ENCODE measurements at places on chromosomes 3 and 15.
A peak's percentile ranks its signal among the peaks of the same experiment; 100 is the strongest.

- no peak for DNase-seq
Observed at GRCh38 chr15:33119865-33120264, 74.6 kb downstream of the FMN1 start.

DNA sequence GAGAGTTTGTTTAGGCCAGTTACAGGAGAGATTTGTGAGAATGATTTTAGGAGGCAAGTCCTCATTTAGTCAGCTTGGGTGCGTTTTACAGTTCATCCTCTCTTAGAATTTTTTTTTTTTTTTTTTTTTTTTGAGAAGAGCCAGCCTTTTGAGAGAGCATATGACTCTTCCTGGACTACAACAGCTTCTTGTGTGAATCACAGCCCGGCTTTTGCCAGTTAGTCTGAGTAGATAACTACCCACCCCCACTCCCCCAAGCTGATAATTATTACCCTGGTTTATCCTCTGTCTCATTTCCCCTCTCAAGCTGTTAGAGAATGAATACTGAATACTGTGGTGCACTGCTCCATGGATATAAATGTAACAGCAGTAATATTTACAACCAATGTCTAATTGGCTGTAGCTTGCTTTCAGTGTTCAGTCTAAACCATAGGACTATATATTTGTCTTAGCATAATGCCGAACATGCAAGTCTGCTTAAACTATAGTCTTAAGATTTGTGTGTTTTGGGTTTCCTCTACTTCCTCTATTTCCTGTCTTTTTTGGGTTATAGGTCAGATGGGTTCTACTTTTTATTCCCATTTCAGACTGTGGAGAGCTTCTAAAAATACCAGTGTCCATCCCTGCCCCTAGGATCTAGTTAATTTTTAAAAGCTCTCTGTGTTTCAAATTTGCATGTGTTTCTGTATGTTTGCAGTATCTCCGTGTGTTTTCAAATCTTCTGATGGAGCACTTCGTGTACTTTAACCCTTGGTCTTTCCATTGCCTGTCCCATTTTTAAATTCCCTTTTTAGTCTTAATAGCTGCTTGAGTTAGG lies 8.0 kb downstream of the CHD2 start:
- DNase-seq, result no peak

DNA sequence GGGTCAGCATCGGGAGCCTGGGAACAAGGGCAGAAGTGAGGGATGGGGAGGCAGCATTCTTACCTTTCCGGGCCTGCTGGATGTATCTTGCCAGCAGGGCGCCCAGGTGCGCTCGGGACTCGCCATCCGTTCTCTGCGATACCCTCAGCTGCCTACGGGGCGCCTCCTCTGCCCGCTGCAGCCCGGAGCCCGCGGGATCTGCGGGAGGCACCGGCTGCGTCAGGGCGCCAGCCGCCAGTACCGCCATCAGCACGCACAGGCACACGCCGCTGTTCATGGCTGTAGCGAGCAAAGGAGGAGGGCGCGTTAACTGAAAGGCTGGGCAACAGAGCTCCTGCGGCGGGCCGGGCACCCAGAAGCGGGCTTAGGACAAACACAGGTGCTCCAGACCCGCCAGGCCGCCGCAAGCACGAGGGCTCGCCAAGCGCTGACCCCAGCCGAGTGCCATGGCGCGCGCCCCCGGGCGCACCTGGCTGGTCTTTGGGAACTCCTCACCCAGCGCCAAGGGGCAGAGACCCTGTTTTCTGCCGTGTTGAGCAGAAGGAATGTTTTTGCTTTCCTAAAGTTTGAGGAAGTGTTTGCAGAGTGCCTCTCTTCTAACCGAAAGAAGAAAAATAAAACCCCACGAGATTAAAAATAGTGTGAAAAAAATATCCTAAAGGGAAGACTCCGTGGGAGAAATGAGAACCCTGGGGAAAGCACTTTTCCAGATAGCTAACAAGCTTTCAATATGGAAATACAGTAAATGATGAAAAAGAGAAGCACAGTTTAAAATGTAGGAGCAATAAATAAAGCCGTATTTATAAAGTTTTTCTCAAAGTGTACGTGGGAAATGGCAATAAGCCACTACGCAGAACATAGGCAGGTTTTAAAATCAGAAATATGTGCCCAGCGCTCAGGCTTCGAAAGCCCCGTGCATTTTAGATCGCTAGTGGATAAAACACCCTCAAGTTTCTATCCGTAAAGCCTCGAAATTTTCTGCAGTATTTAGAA lies 2.3 kb downstream of the CCK start:
- DNase-seq, result peak; percentile 23

DNA sequence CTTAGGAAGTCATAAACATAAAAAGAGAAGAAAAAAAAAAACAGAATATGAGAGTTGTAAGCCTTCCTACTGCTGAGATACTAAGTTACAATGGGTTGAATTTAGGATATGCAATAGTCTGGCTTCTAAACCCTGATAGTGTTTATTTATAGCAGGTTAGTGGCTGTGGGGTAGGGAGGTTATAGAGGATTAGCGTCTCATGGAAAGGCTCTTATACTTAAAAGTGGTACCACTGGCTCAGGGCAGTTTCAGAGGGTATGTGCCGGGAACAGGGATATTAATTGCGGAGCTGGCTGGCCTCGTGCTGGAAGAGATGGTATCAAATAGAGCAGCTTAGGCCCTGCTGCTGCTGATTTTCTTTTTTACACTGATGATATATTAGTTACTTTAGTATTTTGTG lies 60.8 kb downstream of the PFN2 start:
- no peak for DNase-seq

DNA sequence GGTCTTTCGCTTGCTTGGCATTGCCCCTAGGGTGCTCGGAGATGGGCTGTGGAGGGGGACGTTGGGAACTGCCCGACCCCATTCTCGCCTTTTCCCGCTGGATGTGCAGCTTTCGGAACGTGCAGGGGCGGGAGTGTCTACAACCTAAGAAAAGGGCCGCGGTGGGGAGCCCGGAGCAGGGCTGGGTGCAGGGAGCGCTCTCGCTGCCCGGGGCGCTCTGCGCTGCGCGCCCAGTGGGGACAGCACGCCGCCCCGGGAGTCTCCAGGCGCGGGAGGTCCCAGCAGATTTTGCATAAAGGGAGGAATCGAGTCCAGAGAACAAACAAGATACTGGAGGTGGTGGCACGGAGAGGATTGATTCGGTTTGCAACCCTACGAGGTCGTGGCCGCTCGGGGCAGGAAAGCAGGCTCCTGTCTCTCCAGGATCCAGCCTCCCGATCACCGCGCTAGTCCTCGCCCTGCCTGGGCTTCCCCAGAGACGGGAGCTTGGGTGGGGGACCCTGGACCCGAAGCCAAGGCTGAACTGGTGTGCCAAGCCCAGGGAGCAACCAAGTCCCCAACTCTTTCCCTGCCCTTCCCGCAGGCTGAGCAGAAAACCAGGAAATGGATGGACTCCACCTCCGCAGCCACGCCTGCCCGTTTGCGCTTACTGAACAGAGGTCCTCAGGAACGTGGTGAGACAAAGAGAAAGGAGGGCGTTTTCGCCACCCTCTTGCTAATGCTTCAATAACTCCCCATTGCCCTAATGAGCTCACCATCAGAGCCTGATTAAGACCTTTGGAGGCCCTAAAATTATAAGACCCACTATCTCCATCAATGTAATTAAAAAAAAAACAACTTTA lies 59.7 kb downstream of the NOX5 start:
- no peak for DNase-seq

DNA sequence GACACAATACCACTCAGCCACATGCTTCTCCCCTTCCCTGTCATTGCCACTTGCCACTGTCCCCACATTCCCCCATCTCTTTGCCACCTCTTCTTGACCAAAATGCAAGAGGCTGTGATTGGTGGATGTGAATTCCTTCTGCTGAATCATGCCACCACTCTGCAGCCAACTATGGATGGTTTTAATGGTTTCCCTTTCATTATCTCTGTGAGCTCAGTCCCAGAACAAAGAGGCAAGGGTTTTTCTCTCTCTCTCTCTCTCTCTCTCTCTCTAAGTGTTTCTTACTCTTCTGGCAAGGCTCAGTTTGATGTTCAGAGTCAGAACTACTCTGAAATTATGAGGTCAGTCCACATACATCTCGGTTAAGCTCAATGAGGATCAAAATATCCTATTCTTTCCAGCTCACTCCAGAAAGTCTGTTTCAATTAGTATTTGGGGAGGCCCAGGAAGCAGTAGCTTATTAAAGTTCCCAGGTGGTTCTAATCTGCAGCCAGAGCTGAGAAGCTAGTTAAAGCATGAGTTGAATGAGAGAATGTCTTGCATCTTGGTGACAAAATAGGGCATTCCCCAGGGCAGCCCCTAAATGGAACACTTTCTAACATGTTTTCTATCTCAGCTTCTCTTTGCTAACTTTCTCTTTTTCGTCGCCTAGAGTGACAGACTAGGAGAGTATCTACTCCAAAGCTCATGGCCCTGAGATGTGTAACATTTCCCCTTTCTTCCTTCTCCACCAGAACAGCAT lies 8.5 kb upstream of the ILDR1 start:
- DNase-seq, result no peak

- no peak for DNase-seq
Observed at GRCh38 chr15:37008205-37008604, 92.1 kb downstream of the MEIS2 start.

- DNase-seq, result no peak
Observed at GRCh38 chr3:87333393-87333892, 57.1 kb upstream of the POU1F1 start.

GRCh38 chr3:185263423-185263822 lies 9.6 kb upstream of the EHHADH start:
- no peak for DNase-seq

DNA sequence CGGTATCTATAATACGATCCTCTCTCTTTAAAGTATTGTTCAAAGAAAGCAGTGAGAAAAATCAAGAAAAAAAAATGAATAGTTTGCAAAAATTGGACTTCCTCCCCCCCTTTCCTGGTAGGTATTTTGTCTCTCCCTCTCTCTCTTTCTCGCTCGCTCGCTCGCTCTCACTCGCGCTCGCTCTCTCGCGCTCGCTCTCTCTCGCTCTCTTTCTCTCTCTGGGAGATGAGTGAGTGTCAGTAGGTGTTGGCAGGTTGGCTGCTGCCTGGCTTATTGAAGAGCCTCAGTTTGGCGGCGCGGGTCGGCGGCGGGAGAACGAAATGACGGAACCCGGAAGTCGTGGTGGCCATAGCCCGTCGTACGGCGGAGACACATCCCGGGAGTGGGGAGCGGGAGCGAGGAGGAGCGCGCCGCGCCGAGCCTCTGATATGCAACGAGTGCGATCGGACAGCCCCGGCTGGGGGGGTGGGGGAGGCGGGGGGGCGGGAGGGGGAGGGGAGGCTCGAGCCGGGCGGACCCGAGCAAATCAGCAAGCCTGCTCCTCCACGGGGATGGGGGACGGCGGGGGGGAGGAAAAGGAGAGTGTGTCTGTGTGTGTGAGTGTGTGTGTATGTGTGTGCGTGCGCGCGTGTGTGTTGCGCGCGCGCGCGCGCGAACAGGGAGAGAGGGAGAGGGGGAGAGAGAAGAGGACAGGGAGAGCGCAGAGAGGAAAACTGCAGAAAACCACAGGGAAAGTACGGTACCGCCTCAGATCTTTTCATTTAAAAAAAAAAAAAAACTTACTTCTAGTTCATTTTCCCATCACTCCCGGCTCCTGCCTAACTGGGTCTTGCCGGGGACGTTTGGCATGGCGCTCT lies at the start of gene MEIS2:
MEIS2 (minus strand) TSS at position 441 of the 857 bp plus-strand sequence. CDS start 1,083 bp downstream, outside the sequence.
- DNase-seq, result peak; percentile 73
